ENCODE measurements at places on chromosomes 16 and 17. TPM values are rescaled to one million over a fixed set of nuclear protein-coding genes. Genes with fewer than 3 reads are reported as not detected.

GPRC5C gene
- 20.1 TPM for total RNA-seq

PLLP gene
- total RNA-seq = under 0.01 TPM

MYO18A gene
- total RNA-seq = 47.2 TPM

KIF1C gene
- 60.1 TPM for total RNA-seq

CCL13 gene
- total RNA-seq = not detected

FA2H gene
- total RNA-seq = not detected

FAM20A gene
- 15.8 TPM for total RNA-seq

SCGB1C2 gene
- total RNA-seq = not detected

KRT16 gene
- 2.7 TPM for total RNA-seq

SSTR5 gene
- total RNA-seq = 0.32 TPM

CANT1 gene
- total RNA-seq = 40.6 TPM

CCL17 gene
- total RNA-seq = not detected

KCTD19 gene
- 0.11 TPM for total RNA-seq

TK2 gene
- 57.0 TPM for total RNA-seq

P2RX1 gene
- under 0.01 TPM for total RNA-seq

CDH13 gene
- total RNA-seq = 95.6 TPM

PABPN1L gene
- not detected for total RNA-seq

TEDC2 gene
- total RNA-seq = 1.8 TPM

E4F1 gene
- total RNA-seq = 16.1 TPM

TM4SF5 gene
- not detected for total RNA-seq

ADGRG1 gene
- total RNA-seq = 3.1 TPM

CEP112 gene
- total RNA-seq = 15.1 TPM

LAT gene
- total RNA-seq = 0.78 TPM

ZKSCAN2 gene
- total RNA-seq = 6.3 TPM

KRT32 gene
- not detected for total RNA-seq

MT1X gene
- total RNA-seq = 175 TPM

PIK3R6 gene
- total RNA-seq = not detected

SRCIN1 gene
- total RNA-seq = under 0.01 TPM

CTRB1 gene
- total RNA-seq = not detected

C16orf86 gene
- total RNA-seq = 2.9 TPM

UMOD gene
- total RNA-seq = not detected

RNF112 gene
- total RNA-seq = 3.5 TPM

KCNJ12 gene
- 7.2 TPM for total RNA-seq
